Stimulated activated CD8-positive, alpha-beta memory T cell treated with anti-CD3 and anti-CD28 coated beads, Interleukin-15, amount 100 ng/mL, for 24 hours (primary cell): ENCODE measurements at places on chromosomes 6 and 20.

DNA sequence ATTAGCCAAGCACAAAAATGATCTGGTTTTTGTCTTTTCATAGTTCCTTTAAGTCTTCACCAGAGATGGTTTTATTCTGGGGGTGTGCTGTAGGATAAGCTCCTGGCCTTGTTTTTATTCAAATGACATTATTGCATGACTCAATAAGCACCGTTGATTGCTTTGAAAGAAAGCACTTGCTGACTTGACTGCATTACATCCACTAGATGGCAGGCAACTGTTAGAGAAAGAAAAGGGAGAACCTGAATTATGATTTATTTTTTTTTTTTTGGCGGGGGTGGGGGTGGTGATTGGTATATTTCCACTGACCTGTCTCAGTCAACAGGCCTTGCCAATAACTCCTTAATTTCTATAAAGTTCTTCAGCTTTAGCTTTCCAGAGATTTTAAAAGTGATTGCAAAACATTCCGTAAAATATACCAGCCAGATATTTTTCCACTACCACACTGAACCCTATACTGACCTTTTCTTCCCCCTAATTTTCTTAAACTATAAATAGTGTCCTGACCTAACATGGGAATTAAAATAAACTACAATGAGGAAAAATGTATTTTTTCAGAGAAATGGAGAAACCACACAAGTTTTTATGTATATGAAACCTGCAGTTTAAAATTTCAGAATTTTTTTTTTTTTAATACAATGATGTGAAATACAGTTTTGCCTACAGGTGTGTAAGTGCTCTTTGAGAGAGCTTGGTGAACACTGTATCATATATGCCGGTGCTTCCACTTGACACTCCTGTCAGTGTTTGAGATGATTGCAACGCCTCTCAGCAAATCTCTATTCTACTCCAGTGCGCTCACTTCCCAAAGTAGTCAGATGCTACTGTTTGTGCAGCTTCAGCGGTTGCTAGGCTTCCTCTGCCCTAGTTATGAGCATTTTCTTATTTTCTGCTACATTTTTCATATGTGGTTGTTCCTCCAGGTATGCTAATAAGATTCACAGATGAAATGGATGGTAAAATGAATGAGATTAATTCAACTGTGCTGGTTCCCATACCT is 274.3 kb downstream of the CD109 start:
- no peak for DNase-seq

GRCh38 chr20:40471261-40471629 is 217.8 kb downstream of the MAFB start:
- no peak for DNase-seq

DNA sequence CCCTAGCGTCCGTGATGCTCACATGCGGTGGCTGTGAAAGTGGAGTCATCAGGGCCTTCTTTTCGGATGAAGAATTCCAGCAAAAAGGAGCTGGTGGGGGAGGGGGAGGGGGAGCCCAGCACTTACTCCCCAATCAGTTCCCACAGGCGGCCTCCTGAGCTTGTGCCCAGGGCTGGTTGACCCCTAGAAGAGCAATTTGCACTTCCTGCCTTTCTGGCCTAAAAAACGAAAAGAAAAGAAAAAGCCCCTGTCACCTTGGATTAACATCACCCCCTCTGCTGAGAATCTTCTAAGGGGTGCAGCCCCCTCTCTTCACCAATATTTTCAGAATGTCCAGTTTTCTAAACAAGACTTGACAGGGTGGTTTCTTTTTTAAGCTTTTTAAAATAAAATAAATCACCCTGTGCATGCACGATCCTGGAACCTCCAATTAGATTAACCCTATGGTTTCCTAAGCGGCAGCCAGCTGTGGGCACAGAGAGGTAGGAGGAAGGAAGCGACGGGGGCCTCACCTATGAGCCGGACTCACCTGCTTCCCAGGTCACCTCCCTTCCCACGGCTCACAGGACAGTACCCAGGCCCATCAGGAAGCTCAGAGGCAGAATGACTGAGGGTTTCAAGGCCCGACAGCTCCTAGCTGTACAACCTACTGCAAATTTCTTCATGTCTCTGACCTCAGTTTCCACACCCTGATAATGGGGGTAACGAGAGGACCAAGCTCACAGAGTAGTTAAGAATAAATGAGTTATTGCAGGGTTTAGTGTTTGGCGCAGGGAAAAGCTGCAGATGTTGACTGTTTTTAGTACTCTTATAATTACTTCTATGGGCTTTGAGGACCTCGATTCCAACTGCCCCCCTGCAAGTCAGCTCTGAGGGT is 10.5 kb upstream of the TGM2 start:
- DNase-seq, result no peak

DNA sequence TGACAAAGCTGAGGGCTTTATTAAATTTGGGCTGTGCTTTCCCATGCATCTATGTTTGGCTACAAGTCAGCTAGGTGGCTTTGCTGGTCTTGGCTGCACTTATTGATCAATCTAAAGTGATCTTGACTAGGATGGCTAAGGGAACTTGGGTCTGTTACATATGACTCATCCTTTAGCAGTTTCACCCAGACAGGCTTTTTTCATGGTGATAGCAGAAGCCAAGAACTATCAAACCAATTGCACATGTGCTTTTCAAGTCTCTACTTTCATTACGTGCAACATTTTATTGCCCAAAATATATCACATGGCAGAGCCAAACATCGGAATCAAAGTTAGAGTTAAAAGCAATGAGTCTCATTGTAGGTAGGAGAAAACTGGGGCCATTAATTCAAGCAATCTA is 626.3 kb downstream of the TENT5A start:
- DNase-seq, result no peak

DNA sequence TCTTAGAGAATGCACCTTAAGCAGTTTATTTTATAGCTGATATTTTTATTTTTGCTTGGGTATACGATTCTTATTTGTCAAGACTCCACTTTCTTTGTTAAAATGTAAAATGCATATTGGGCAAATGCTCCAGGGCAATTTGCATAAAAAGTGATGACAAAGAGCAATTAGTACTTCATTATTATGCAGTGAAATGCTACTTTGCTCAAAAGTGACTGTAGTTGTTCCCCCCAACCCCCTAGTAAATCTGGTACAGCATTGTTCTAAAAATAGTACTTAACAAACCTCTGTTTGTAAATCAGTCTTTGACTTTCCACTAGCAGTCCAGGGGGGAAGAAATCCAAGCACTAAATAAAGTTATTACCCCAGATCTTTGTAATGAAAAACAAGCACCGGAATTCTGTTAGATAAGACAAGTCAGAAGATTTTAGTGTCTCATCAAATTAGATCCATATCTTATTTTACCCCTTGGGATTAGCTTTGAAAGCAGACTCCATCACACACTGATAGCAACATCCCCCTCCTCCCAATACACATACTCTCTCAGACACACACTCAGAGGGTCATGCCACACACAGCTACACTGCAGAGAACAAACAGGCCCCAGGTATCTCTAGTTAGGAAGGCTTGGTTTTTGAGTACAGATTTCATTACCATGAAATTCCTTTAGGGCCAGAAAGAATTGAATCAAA is 32.9 kb upstream of the BACH2 start:
- DNase-seq, result no peak

DNA sequence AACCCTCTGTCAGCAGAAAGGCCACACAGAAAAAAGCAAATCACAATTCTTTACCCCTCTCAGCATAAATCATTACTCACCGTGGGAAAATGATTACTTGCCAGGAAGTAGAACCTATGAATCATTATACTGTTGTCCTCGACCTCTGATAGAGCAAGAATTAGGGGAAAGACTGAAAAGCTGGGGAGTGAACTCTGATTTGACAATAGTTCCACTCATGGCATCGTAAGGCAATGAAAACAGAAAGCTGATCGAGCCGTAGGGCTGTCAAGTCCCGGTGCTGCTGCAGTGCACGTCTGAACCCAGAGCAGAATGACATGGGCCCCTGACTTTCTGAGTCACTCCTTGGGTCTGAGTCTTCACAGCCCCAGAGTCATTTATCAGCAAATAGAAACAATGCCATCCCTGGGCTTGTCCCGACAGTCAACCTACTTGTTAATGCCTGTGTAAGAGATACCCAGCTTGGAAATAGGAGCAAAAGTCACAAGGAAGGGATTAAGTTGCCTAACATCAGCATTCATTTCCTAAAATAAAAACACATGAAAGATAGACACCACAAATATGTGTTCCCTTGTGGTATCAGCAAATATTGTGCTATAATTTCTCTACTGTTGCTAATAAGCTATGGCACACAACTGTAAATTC is 224.8 kb upstream of the MARCKS start:
- no peak for DNase-seq
